Right ventricle myocardium inferior (tissue), 1 donor: ENCODE measurements at places on chromosomes 12 and 14.

DNA sequence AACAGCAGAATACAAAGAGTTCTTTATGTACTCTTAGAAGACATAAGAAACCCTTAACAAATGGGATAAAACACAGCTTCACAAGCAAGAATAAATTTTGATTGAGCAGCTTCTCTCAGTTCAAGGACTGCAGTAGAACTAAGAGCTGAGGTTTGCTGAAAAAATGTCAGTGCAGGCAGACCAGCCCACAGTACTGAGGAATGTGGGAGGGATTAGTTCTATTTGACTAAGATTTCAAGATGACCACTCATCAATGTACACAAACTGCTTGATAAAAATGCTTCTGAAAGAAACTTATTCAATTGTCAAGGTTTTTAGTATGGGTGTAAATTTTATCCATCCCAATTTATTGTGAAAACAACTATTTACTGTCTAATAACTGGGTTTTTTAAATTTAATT, 138.4 kb downstream of the SEC23A start:
- no peak for DNase-seq

GRCh38 chr14:72836085-72836484, 57.8 kb downstream of the DPF3 start:
- no peak for DNase-seq

- no peak for DNase-seq
These were observed 23.8 kb downstream of the DNM1L start for GRCh38 chr12:32702946-32703345.

DNA sequence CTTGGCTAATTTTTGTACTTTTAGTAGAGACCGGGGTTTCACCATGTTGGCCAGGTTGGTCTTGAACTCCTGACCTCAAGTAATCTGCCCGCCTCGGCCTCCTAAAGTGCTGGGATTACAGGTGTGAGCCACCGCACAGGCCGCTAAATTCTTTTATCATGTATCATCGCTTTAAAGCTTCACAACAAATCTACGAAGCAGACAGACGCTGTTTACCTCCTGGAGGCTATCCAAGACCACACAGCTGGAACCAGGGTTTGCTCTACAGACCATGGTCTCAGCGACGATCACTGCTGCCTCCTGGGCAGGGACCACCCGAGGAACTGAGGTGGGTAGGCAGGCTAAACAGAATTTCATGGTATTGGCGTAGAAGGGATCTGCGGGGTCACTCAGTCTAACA, 27.2 kb downstream of the KRT80 start:
- DNase-seq: peak; percentile 4

- DNase-seq: no peak
These were observed 27.0 kb downstream of the P2RX7 start for GRCh38 chr12:121159467-121160307.

DNA sequence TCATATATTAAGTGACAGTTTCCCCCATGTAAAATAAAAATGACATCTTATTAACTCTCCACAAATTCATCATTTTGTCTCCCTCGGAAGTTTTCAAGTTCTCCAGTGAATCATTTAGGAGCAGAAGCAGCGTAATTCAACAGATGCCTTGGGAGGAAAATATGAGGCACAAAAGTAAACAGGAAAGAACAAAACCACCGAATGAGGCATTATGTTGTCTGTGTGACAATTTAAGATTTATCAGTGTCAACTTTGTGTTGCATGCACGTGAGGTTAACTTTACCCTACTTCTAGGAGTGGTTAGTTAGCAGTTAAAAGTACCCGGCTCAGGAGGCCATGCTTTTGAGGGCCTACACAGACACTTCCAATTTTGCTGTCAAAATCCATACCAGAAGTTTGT, 258.6 kb downstream of the IPO8 start:
- no peak for DNase-seq

DNA sequence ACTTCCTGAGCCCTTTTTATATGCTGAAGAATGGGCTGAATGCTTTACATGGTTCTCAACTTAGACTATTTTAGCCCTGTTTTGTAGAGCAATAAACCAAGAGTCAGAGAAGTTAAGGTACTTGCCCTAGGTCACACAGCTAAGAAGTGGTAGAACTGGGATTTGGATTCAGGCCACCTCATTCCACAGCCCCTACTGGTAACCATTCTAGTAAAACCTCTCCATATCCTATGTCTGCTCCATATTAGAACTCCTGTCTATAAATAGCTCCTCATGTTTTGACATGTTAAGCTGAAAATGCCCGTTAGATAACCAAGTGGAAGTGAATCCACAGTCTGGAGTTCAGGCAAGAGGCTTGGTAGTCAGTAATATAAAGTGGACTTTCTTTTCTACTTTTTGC, 111.6 kb downstream of the HECTD4 start:
- DNase-seq: no peak

GRCh38 chr12:27185234-27186021, 58.7 kb upstream of the STK38L start:
- no peak for DNase-seq

DNA sequence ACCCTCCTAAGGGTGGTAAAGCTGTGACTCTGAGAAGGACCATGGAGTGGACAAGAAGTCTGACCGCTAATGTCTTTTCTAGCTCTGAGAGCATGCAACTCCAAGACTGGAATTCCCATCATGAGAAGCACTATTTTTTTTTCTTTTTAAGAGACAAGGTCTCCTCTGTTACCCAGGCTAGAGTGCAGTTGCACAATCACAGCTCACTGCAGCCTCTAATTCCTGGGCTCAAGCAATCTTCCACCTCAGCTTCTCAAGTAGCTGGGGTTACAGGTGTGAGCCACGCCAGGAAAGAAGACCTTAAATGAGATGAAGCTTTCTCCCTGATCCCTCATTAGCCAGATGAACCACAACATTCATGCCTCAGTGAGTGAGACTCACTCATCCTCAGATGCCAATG, 19.2 kb downstream of the VDR start:
- no peak for DNase-seq

DNA sequence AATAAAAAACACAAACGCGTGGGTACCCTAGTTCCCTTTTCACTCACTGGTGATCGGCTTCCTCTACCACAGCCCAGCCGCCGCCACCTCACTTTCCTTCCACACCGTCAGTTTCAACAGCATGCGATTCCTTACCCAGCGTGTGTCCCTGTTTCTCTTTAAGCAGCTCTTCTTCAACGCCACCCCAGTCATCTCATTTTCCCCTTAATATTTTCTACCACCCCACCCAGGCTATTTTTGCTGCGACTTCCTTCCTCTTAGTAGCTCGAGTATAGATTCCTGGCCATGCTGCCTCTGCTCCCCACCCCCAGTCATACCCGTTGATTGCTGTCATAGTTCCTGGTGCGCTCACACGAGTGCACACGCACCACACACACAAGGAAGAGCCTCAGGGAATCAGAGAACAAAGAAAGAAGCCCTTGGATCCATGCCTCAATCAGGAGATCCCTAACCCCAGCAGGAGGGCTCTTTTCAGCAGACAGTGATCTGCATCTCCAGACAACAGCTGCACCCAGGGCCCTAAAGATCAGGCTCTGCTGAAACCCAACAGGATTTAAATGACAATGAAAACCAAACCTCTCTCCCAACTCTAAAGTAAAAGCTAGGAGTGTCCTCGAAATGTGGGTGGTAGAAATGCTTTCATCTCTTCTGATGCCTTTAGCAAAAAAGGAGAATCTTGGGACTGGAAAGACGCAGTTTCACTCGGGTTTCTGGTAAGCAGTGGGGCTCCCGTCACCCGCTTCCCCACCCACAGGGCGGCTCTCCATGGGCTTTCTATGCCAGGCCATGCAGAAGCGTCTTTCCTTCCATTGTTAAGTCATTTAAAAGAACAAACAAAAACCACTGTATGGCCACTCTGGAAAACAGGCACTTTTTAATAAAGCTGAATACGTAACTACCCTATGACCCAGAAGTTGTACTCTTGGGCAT, 23.8 kb downstream of the VPS37B start:
- DNase-seq: peak; percentile 84

GRCh38 chr12:97246368-97246767, 216.2 kb upstream of the RMST start:
- no peak for DNase-seq

- DNase-seq: no peak
These were observed 17.4 kb downstream of the SDSL start for GRCh38 chr12:113439606-113440030.

- no peak for DNase-seq
These were observed 647.1 kb upstream of the FLRT2 start for GRCh38 chr14:84882830-84883229.

GRCh38 chr14:29757711-29758233, 169.9 kb downstream of the PRKD1 start:
- no peak for DNase-seq

DNA sequence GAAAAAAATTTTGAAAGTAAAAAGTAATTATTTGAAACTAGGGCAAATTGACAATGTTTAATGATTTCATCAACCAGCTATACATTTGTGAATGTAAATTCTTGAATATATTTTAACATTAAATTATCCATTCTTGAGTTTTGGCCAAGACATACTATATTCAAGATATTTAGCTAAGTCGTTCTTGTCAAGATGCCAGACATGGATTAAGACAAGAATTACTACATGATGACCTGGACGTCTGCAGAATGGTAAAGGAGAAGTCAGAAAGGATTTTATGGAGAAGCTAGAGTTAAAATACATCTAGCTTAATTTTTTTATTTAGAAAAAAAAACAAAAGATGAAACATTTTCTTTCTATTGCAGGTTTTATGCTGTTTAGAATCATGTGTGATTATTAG, 255.8 kb downstream of the TMTC2 start:
- no peak for DNase-seq

DNA sequence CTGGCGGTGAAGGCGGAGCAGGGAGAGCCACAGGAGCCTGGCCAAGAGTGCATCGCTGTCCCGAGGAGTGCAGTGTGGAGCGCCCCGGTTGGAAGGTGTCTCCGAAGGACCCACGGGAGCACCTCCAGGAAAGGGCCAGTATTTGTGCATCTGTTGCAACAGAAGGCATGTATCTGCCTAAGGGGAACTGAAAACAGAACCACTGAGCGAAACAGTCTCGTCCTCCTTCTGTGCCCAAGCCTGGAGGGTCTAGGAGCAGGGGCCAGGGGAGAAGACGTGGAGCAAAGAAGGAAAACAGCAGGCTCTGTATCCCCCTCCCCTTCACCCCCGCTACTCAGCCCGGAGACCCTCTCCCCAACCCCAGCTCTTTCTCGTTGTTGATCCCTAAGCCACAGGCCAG, 5.3 kb upstream of the LRRC10 start:
- no peak for DNase-seq

DNA sequence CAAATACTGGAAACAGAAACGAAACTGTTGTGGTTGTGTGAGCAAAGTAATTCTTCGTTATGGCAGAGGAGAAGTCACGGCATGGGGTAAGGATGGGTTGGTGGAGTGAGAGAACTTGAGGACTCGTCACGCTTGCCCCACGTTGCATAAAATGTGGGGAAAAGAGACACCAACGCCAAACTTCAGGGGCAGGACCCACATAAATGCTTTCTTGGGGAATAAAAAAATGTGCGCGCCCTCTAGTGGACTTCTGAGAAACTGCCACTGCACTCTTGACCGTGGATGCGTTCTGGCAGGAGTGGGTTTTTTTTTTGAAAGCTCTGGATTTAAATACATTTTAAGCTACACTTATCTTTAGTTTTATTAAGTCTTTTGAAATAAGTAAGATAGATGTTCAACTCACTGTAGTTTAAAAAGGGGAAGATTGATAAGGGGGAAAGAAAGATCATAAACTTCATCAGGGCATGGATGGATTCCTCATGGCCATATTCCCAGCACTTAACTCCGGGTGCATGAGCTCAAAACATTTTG, 4.1 kb upstream of the IGF1 start:
- no peak for DNase-seq

GRCh38 chr14:90275458-90275814, 19.1 kb downstream of the PSMC1 start:
- no peak for DNase-seq
